ENCODE measurements at places on chromosomes 2 and 18. TPM values are rescaled to one million over a fixed set of nuclear protein-coding genes. Genes with fewer than 3 reads are reported as not detected.

Gene TUBA3D
- 2.8 TPM for polyA plus RNA-seq

Gene LRRC30
- not detected for polyA plus RNA-seq

Gene STAMBP
- 80.3 TPM for polyA plus RNA-seq

Gene RAX
- not detected for polyA plus RNA-seq

Gene AGAP1
- 9.6 TPM for polyA plus RNA-seq

Gene KCNK3
- polyA plus RNA-seq: 0.39 TPM

Gene MYO3B
- polyA plus RNA-seq: not detected

Gene CENPA
- 0.66 TPM for polyA plus RNA-seq

Gene CCBE1
- polyA plus RNA-seq: 0.04 TPM

Gene REV1
- polyA plus RNA-seq: 11.0 TPM

Gene MERTK
- polyA plus RNA-seq: 1.1 TPM

Gene SPRED2
- polyA plus RNA-seq: 6.2 TPM

Gene TPGS2
- polyA plus RNA-seq: 115 TPM

Gene BCL2
- polyA plus RNA-seq: 1.8 TPM

Gene ALPG
- polyA plus RNA-seq: not detected

Gene ZNF521
- 4.3 TPM for polyA plus RNA-seq

Gene FIGN
- 11.4 TPM for polyA plus RNA-seq

Gene CXCR4
- polyA plus RNA-seq: 6.1 TPM

Gene FAM161A
- polyA plus RNA-seq: 3.0 TPM

Gene AQP12A
- not detected for polyA plus RNA-seq

Gene CD207
- not detected for polyA plus RNA-seq

Gene COPS7B
- 8.7 TPM for polyA plus RNA-seq

Gene ACADL
- 0.36 TPM for polyA plus RNA-seq

Gene LBH
- 0.70 TPM for polyA plus RNA-seq

Gene ZSWIM2
- polyA plus RNA-seq: not detected

Gene TMBIM1
- polyA plus RNA-seq: 0.97 TPM

Gene DLX1
- polyA plus RNA-seq: not detected

Gene CD28
- not detected for polyA plus RNA-seq

Gene CLEC4F
- polyA plus RNA-seq: not detected

Gene FAM168B
- polyA plus RNA-seq: 13.4 TPM

Gene ANKRD62
- not detected for polyA plus RNA-seq

Gene ALLC
- 0.78 TPM for polyA plus RNA-seq

Gene GALNT13
- 17.3 TPM for polyA plus RNA-seq

Gene DSG1
- polyA plus RNA-seq: not detected

Gene LYPD6
- 0.93 TPM for polyA plus RNA-seq

Gene LDLRAD4
- 9.1 TPM for polyA plus RNA-seq

Gene SNORC
- polyA plus RNA-seq: 3.8 TPM

Gene LAPTM4A
- polyA plus RNA-seq: 31.0 TPM

Gene COLEC11
- polyA plus RNA-seq: 46.8 TPM

Gene NYAP2
- polyA plus RNA-seq: 0.43 TPM

Gene DNAJB2
- polyA plus RNA-seq: 37.3 TPM

Gene CPLX4
- polyA plus RNA-seq: 1.4 TPM

Gene GAL3ST2
- not detected for polyA plus RNA-seq

Gene TM4SF20
- polyA plus RNA-seq: 0.55 TPM

Gene CFAP221
- 29.3 TPM for polyA plus RNA-seq

Gene ABCB11
- 0.03 TPM for polyA plus RNA-seq

Gene BUB1
- polyA plus RNA-seq: 1.7 TPM

Gene CCT7
- polyA plus RNA-seq: 170 TPM

Gene OTOS
- polyA plus RNA-seq: not detected

Gene TGFA
- 0.55 TPM for polyA plus RNA-seq

Gene NEDD4L
- polyA plus RNA-seq: 14.0 TPM

Gene DES
- not detected for polyA plus RNA-seq

Gene SH3BP4
- 0.10 TPM for polyA plus RNA-seq

Gene FBXO11
- polyA plus RNA-seq: 62.0 TPM

Measured in Purkinje cell (primary cell).